ENCODE measurements at places on chromosomes 5 and 9.
A peak's percentile ranks its signal among the peaks of the same experiment; 100 is the strongest.

DNA sequence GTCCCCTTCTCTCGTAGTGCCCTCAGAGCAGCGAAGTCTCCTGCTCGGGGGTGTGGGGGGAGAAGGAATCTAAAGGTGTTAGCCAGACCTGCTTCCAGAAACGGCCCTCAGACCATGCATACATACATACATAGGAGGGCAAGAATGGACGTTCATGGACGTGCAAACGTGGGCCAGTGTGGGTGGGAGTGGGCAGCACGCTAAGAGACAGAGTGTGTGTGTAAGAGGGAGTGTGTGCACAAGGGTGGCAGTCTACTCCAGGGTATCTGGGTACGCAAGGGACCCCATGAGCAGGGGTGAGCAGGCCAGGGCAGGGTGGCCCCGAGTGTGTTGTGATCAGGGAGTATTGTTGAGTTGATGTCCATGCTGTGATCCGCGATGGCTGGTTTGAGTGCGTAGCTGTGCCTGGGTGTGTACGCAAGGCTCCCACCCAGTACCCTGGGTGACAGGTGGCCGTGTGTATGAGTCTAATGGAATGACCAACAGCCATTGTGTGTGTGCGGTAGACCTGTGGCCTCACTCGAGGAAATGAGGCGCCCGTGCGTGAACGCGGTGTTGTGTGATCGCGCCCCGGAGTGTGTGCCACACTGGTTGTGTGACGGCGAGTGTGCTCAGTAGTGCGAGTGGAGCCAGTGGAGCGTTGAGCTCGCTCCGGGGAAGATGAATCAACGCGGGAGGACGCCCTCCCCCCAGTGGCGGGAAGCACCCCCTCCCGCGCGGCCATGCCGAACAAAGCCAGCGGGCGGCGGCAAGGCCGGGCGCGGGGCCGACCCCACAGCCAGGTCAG lies 826 bp downstream of the GPRIN1 start:
- DNase-seq: peak; percentile 16

- DNase-seq: no peak
Observed at GRCh38 chr5:144009116-144009515, 161.3 kb downstream of the YIPF5 start.

DNA sequence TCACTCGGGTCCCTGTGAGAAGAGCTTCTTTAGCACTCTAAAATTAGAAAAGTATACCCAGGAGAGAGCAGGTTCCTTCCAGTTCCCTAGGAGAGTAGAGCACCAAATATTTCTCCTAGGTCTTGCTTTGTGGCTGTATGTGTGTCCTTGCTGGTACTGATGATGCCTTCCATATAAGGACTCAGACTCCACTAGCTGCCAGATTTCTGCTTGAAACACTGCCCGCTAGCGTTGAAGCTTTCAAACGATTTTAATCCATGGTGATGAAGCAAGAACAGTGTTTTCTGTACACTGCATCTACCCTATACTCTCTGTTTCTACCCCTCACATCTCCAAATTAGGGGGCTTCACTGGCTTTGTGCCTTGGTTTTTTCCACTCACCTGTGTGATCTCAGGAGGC lies 2.4 kb upstream of the SMC2 start:
- DNase-seq: peak; percentile 92

DNA sequence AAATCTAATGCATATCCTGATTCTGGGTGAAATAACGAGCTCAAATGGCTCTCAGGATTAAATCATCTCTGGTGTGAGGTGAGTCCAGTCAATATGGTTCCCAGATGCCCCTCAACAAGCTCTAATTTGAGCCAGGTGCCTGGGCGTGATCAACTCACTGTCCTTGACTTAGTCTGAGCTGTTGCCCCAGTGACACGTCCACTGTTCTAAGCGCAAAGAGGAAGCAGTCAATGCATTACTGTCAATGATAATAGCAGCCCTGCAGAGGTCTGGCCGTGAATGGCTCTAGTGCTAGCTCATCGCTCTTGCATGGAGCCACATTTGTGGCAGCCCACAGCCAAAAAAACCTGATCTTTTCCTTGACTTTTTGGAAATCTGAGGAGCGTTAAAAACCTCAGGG lies 128.6 kb upstream of the EFNA5 start:
- DNase-seq: no peak

GRCh38 chr5:5155617-5156016 lies 15.5 kb downstream of the ADAMTS16 start:
- DNase-seq: no peak

- peak; percentile 78 for DNase-seq
Observed at GRCh38 chr5:93894601-93895354, 153.4 kb upstream of the POU5F2 start.

GRCh38 chr5:174140452-174141020 lies 95.0 kb downstream of the NSG2 start:
- DNase-seq: no peak

DNA sequence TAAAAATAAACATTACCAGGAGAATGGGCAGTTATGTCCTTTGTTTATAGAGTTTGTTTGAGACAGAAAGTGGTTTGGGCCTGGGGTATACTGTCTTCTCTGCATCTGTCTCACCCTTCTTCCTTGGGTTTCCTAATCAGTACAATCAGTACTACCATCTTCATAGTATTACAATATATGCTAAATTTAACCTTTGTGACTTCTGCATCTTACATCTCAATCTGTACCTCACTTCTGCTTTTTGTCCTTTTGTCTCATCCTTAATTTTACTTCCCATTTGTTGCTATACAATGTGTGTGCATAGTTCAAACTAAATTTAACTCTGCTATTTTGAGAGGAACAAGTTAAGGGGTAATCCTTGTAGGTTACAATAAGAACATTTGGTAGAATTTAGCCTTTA lies 19.6 kb downstream of the FBXO38 start:
- no peak for DNase-seq

GRCh38 chr5:14136228-14136627 lies 6.9 kb upstream of the TRIO start:
- DNase-seq: no peak

DNA sequence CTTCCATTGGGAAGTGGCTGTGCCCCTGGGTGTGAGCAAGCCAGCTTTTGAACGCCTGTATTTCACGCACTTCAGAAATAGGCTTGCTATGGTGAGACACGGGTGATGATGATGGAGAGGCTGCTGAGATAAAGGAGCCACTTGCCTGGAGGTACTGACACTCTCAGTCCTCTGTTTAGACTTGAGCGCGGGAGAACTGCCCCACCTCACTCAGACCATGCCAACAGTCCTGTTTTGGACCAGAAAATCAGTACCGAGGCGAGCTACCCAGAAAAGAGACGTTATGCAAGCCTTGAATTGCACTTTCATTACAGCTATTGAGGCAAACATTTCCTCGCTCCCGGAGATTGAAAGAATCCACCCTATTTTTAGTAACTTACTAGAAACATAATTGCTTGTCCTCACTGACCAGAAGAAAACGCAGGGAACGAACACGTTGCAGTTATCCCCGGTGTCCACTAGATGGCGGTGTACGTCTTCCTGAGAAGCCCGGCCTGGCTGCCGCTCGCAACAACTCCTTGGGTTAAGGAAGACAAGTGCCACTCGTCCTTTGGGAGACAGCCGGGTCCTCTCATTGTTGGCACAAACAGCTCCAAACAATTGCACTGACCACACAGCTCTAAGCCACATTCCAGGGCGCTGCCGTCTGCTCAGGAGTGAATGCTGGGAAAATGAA lies 142.4 kb downstream of the PSAT1 start:
- DNase-seq: peak; percentile 69

DNA sequence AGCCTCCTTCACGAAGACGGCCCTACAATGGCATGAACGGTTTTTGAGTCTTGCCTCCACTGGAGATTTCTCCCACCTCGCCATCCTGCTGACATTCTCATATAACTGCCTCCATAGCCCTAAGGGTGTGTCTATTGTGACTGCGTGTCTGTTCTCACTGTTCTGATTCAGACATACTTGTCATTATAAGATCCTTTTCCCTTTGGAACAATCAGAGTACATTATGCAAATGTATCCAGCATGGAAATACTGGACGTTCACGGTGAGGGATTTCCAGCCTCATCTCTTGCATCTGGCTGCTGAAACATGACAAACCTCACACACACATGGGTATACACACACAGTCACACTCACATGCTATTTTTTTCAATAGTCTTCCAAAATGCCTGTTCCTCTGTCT lies 402.1 kb downstream of the DIRAS2 start:
- no peak for DNase-seq

- DNase-seq: no peak
Observed at GRCh38 chr5:151740336-151740942, 18.0 kb downstream of the ATOX1 start.

GRCh38 chr9:87324613-87325194 lies 173.0 kb upstream of the DAPK1 start:
- peak; percentile 57 for DNase-seq

Data from NCI-H1092 treated with DMSO at 0.1 percent for 48 hours (cell line).